ENCODE measurements at places on chromosomes 13 and 19. TPM values are rescaled to one million over a fixed set of nuclear protein-coding genes. Genes with fewer than 3 reads are reported as not detected.

Gene ATP1A3
- not detected for total RNA-seq

Gene ZNF229
- 12.9 TPM for total RNA-seq

Gene CYP4F22
- not detected for total RNA-seq

Gene CBLC
- total RNA-seq, result not detected

- H3K36me3 ChIP-seq, result no peaks in the 10 kb centered on the region
- no peaks in the 10 kb centered on the region for H3K27me3 ChIP-seq
- no peak overlapping the region for H3K27ac ChIP-seq
- no peak overlapping the region for H3K4me3 ChIP-seq
Observed at GRCh38 chr19:50477751-50478515, 1.3 kb upstream of the GARIN5A start.

- no peaks in the 10 kb centered on the region for H3K36me3 ChIP-seq
- no peaks in the 10 kb centered on the region for H3K4me1 ChIP-seq
- no peak overlapping the region for H3K27ac ChIP-seq
- DNase-seq, result no peak
- H3K4me3 ChIP-seq, result no peak overlapping the region
Observed at GRCh38 chr13:82129281-82129680, 1753.0 kb downstream of the SLITRK1 start.

DNA sequence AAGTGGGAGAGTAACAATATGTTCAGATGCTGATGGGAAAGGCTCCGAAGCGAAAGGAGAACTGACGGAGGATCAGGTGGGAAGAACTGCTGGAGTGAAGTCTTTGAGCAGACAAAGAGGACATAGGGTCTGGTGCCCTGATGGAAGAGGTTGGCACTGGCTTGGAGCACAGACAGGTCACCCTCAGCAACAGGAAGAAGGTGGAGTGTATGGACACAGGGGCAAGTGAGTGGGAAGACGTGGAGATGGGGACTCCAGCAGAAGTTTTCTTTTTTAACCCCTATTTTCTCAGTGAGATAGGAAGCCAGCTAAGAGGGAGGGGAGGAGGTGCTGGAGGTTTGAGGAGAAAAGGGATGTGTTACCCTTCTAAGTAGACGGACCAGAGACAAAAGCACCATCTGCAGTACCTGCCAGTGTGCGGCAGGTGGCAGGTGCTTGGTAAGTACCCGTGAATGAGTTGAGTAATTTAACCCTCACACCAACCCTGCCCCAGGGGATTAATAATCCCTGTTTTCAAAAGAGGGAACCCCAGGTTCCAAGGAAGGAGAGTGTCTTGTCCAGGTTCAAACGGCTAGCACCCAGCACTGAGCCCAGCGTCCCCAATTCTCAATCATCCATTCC is 11.2 kb downstream of the HAS1 start:
- DNase-seq, result no peak
- H3K36me3 ChIP-seq, result no peaks in the 10 kb centered on the region
- H3K4me1 ChIP-seq, result no peaks in the 10 kb centered on the region
- H3K4me3 ChIP-seq, result no peak overlapping the region
- H3K27me3 ChIP-seq, result no peaks in the 10 kb centered on the region

DNA sequence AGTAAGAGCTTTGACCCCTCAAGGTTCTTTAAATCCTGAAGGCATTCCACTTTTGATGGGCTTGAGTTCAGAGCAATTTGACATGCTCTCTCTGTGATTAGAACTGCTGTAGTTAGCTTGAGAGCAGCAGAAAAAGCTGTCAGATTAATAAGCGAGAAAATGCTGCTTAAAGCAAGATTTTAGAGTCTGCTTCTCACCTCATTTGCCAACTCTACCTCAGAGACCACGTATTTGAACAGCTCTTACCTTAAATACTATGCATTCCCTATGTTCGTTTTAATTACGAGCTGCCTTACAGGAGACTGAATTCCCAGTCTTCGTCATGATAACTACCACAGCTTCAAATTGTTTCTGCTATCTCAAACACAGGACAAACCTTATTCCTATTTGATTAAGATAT is 253.4 kb downstream of the SLITRK6 start:
- DNase-seq, result no peak
- H3K4me3 ChIP-seq, result no peak overlapping the region
- H3K27me3 ChIP-seq, result no peaks in the 10 kb centered on the region
- no peaks in the 10 kb centered on the region for H3K36me3 ChIP-seq
- no peak overlapping the region for H3K27ac ChIP-seq

- H3K4me3 ChIP-seq, result no peak overlapping the region
- DNase-seq, result no peak
- H3K27ac ChIP-seq, result no peak overlapping the region
- no peaks in the 10 kb centered on the region for H3K4me1 ChIP-seq
- H3K36me3 ChIP-seq, result no peaks in the 10 kb centered on the region
- no peaks in the 10 kb centered on the region for H3K27me3 ChIP-seq
Observed at GRCh38 chr19:38135150-38135998, 88.6 kb downstream of the DPF1 start.

DNA sequence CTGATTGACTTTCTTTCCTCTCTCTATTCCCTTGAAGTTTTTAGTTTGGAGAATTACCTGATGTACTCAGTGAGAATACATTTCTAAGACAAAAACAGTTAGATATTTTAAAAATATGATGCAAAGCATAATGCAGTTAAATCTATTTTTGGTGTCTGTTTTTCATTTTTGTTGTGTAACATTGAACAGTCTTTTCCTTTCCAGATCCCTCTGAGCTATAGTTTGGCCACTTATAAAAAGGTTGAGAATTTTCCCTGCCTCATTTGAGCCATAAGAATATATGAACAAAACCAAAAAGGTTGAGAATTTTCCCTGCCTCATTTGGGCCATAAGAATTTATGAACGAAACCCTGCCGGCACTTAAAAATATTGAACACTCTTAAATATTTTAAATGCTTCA is 57.0 kb upstream of the IPO5 start:
- H3K27ac ChIP-seq, result no peak overlapping the region
- H3K27me3 ChIP-seq, result peaks cover 3% of the 10 kb centered on the region
- H3K4me1 ChIP-seq, result no peaks in the 10 kb centered on the region
- H3K36me3 ChIP-seq, result no peaks in the 10 kb centered on the region
- no peak for DNase-seq

DNA sequence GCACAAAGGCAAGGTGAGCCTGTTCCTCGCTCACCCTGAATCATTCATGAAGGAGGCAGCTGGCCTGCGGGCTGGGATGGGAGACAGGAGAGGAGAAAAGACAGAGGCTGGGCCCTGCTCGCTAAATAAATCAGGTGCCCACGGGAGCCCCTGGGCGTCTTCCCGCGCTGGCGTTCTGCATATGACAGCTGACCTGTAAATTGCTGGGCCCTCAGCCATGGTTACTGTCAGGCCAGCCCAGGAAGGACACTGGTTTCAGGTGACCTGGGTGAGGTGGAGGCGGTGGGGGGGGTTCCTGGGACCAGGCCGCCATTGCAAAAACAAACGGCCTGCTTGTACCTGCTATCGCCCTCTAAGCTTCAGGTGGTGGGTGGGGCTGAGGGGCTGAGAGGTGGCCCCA is 3.4 kb upstream of the PTBP1 start:
- H3K27ac ChIP-seq, result no peak overlapping the region
- H3K36me3 ChIP-seq, result no peaks in the 10 kb centered on the region
- no peak overlapping the region for H3K4me3 ChIP-seq
- H3K4me1 ChIP-seq, result peaks cover 6% of the 10 kb centered on the region

GRCh38 chr19:27652281-27652680 is 1560.7 kb downstream of the UQCRFS1 start:
- no peak overlapping the region for H3K4me3 ChIP-seq
- DNase-seq, result peak; percentile 35
- no peaks in the 10 kb centered on the region for H3K36me3 ChIP-seq
- H3K27ac ChIP-seq, result no peak overlapping the region

- no peaks in the 10 kb centered on the region for H3K4me1 ChIP-seq
- peak overlapping the region; percentile 48 for H3K27ac ChIP-seq
- H3K36me3 ChIP-seq, result no peaks in the 10 kb centered on the region
- DNase-seq, result peak; percentile 73
- H3K27me3 ChIP-seq, result no peaks in the 10 kb centered on the region
- no peak overlapping the region for H3K4me3 ChIP-seq
Observed at GRCh38 chr19:6358003-6358402, 3.3 kb upstream of the CLPP start.

DNA sequence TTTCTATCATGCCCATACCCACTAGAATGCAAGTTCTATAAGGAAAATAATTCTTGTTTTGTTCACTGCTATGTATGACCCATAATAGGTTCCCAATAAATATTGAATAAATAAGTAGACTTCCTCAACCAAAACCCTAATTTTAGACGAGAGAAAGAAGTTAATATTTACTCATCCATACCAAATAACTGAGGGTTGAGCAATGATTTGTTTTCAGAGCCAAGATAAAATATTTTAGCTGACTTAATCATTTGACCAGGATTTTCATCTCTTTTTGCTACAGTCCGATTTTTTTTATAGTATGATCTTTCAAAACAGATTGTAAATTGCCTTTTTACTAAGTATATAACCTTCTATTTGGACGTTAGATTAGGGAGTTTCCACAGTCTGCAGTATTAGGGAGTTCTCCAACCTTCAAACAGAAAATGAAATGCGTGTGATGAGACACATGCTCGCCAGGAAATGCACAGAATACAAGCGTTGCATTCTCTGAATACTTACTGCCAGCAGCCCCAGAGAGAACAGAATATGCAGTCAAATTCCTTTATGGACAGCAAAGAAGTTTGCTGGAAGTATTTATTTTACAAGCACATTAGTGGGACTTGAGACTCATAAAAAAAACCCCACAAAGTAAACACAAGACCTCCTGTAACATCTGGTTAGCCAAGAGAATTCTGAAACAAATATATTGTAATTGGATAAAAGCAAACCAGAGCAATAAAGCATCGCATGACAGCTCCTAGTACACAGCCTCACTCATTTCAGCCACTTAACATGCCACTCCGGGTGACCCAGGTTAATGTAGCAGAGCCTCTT is 230.0 kb downstream of the MYO16 start:
- no peak for DNase-seq
- H3K4me1 ChIP-seq, result no peaks in the 10 kb centered on the region
- H3K27ac ChIP-seq, result no peak overlapping the region
- no peak overlapping the region for H3K4me3 ChIP-seq

- peak; percentile 84 for DNase-seq
- H3K36me3 ChIP-seq, result no peaks in the 10 kb centered on the region
- no peaks in the 10 kb centered on the region for H3K4me1 ChIP-seq
Observed at GRCh38 chr19:19040417-19040816, 7.0 kb downstream of the ARMC6 start.

DNA sequence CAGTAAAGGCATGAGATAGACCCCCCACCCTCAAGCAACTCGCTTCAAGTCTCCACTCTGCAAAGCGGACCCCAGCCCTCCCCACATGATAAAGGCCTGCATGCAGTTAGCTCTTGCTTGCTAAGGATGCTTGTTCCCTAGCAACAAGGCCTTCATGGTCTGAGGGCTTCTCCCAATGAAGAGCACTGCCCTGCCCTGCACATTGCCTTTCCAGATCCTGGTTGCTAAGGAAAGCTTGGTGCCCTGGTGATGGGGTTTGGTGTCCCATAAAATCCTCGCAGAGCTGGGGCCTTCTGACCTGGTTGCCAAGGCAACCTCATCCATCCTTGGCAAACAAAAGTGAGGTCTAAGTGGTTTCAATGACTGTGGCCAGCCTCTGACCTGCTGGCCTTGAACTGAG is 6.0 kb downstream of the DBP start:
- no peaks in the 10 kb centered on the region for H3K27me3 ChIP-seq
- no peak overlapping the region for H3K4me3 ChIP-seq
- DNase-seq, result no peak

DNA sequence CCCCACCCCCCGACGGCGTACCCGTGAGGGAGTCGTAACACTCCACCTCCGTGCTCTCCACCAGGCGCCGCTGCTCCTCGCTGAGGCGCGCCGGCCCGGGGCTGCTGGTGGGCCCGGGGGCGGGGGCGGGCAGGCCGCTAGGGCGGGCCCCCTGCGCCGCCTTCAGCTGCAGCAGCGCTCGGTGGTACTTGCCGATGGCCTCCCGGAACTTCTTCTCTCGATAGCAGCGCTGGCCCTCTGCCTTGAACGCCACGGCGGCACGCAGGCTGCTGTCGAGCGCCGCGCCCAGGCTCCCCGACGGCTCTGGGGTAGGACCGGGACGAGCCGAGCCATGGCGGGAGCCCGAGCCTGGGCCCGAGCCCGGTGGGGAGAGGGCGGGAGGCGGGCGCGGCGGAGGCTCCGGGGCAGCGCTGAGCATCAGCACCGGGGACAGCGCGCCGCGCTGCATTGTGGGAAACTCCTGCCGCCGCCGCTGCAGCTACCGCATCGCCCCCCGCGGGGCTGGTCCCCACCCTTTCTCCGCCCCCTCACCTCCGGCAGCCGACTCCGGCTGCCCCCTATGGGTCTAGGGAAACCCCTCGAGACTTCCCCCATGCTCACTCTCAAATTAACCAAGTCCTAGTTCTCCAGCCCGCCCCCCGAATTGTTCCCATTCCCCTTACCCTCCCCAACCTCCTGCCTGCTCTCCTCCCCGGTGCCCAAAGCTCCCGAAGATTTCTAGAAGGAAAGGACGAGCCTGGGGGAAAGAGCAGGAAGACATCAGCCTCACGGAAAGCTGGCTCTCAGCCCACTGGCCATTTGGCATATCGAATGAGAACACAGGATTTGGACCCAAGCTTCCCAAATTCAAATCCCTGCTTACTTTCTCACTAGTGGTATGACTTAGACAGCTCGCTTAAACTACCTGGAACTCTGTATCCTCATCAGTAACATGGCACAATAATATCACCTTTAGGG is at the start of gene TTC9B:
Gene TTC9B (minus strand): TSS at position 451 of the 957 bp plus-strand sequence. CDS start 3 bp downstream, at position 448.
- peaks cover 28% of the 10 kb centered on the region for H3K27me3 ChIP-seq
- no peak within 1 kb of the TSS for H3K4me3 ChIP-seq

- H3K27me3 ChIP-seq, result no peaks in the 10 kb centered on the region
- peaks cover 3% of the 10 kb centered on the region for H3K4me1 ChIP-seq
- H3K27ac ChIP-seq, result no peak overlapping the region
- H3K36me3 ChIP-seq, result no peaks in the 10 kb centered on the region
- no peak for DNase-seq
- no peak overlapping the region for H3K4me3 ChIP-seq
Observed at GRCh38 chr13:29105779-29106178, 285.6 kb downstream of the MTUS2 start.

GRCh38 chr13:37226971-37227370 is 121.5 kb upstream of the CSNK1A1L start:
- no peak for DNase-seq
- H3K4me1 ChIP-seq, result no peaks in the 10 kb centered on the region
- H3K36me3 ChIP-seq, result no peaks in the 10 kb centered on the region
- no peak overlapping the region for H3K4me3 ChIP-seq

DNA sequence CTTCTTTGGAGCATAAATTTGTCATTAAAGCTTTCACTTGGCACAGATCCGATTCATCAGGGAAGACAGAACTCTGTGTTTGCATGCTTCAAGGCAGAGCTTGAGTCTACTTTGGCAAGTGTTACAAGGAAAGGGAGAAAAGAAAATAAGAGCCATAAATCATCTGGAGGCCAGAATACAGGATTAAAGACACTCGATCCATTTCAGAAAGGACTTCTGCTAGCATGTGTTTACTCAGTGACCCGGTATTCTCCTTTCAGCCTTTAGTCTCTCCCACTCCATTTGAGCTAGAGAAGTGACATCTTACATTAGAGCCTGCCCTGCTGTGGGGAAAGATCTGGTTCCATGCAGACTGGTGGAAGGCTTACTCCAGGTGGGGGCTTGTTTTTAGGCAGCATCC is 306.4 kb downstream of the KLF5 start:
- DNase-seq, result no peak
- no peaks in the 10 kb centered on the region for H3K27me3 ChIP-seq
- no peak overlapping the region for H3K27ac ChIP-seq
- H3K36me3 ChIP-seq, result no peaks in the 10 kb centered on the region
- no peaks in the 10 kb centered on the region for H3K4me1 ChIP-seq

GRCh38 chr13:67772807-67773453 is 542.8 kb upstream of the PCDH9 start:
- no peaks in the 10 kb centered on the region for H3K4me1 ChIP-seq
- no peak for DNase-seq
- no peaks in the 10 kb centered on the region for H3K27me3 ChIP-seq
- no peak overlapping the region for H3K27ac ChIP-seq
- H3K36me3 ChIP-seq, result no peaks in the 10 kb centered on the region
